ENCODE measurements at places on chromosomes 7 and 10. TPM values are rescaled to one million over a fixed set of nuclear protein-coding genes. Genes with fewer than 3 reads are reported as not detected.

CCDC136 gene
- total RNA-seq, result 0.88 TPM

STEAP4 gene
- not detected for total RNA-seq

DNA sequence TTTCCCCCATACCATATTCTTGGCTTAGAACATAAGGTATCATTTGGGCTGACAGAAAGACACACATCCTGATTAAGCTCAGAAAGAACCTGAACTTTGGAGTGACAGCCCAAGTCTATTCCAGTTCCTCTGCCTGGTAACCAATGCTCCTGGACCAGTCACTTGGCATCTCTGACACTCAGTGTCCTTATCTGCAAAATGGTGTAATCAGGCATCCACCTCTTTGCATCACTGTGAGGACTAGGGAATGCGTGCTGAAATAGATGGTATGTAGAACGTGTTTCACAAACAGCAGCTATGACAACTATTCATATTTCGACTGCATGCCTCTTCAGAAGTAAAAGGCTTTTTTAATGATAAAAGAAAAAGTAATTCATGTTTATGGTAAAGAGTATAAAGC, 26.2 kb upstream of the PIK3AP1 start:
- no peak for DNase-seq

DNA sequence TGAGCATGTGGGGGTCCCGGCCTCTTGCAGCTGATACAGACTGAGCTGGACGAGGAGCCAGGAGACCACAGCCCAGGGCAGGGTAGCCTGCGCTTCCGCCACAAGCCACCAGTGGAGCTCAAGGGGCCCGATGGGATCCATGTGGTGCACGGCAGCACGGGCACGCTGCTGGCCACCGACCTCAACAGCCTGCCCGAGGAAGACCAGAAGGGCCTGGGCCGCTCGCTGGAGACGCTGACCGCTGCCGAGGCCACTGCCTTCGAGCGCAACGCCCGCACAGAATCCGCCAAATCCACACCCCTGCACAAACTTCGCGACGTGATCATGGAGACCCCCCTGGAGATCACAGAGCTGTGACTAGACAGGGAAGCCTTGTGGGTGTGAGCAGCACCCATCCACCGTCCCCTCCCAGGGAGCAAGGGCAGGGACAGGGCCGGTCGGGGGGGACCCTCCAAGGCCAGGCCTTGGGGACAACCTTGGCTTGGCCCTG, 36.1 kb downstream of the PSAP start:
- no peak for DNase-seq

GRCh38 chr7:716222-716621, 10.3 kb upstream of the DNAAF5 start:
- no peak for DNase-seq

- no peak for DNase-seq
Measured at GRCh38 chr10:78384049-78384431, 350.4 kb downstream of the RPS24 start.

- no peak for DNase-seq
Measured at GRCh38 chr7:6432781-6433180, 15.0 kb downstream of the DAGLB start.

- no peak for DNase-seq
Measured at GRCh38 chr7:35781767-35782515, 18.9 kb upstream of the SEPTIN7 start.

All from dermis blood vessel endothelial cell (primary cell).